ENCODE measurements at places on chromosomes 1 and 21.

GRCh38 chr1:94549706-94550105, 8.1 kb upstream of the F3 start:
- no peak for DNase-seq

DNA sequence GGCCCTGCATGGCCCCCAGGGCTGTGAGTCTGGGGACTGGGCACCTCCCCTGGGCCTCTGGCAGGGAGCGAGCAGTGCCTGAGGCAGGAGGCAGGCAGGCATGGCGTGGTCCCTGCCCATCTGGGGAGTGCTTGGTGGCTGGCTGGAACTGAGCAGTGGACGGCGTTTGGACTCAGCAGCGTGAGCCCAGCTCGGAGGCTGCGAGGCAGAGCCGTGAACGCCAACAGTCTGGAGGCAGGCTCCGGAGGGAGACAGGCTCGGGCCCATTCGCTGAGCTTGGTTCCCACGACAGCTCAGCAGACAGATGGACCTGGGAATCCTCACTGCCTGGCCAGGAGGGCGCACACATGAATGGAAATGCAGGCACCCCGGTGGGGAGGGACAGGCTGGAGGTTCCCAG, 160.7 kb upstream of the POU3F1 start:
- DNase-seq, result no peak

- DNase-seq, result no peak
Observed at GRCh38 chr21:42012344-42012743, 2.2 kb upstream of the ZBTB21 start.

DNA sequence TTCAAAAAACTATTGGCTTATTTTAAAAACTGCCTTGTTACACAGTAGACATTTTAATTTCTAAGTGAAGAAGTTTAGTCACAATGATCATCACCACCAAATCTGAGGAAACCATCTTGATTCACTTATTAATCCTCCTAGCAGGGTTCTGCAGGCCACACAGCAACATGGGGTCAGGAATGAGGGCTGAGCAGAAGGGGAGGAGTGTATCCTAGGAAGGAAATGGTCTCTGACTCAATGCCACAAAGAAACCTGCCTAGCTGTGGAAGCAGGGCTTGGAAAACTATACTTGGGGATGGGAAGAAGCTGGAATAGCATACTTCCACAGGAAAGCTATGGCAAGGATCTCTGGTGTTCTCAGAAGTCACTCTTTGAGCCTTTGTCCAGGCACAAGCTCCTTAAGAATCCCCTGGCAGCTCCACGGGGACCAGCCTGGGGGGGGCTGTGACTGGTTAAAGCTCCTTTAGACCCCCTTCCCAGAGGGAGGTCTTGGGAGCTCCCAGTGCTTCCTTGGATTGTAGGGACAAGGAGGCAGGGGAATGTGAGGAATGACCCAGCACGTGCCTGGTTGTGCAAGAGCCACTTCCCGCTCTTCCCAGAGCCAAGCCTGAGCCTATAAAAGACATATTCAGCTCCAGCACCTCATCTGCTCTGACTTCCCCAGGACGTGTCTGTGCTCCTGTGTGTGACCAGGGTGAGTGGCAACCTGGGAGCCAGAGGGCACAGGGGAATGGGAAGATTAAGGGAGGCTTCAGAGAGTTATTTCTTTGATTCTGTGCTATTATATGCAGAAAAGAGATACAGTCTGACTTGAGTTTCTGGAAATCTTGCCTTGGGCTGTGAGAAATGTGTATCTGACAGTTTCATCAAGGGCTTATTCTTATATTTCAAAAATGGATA, at the start of gene LCE2A:
LCE2A (plus strand) TSS at position 645 of the 900 bp plus-strand sequence. CDS start 557 bp downstream, outside the sequence.
- no peak for DNase-seq

DNA sequence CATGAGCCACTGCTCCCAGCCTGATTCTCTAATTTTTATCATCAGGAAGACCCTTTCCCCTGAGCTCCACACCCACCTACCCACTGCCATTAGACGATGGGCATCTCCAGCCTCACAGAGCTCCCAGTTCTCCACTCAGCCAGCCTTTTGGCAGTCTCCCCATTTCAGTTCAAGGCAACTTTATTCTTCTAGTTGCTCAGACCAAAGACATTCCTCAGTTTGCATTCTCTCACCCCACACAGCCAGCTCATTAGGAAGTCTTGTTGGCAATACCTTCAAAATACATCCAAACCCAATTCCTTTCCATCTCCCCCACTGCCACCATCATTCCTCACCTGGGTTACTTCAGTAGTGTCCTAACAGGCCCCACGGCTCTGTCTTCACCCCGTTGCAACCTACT, 53.4 kb upstream of the COX20 start:
- no peak for DNase-seq

DNA sequence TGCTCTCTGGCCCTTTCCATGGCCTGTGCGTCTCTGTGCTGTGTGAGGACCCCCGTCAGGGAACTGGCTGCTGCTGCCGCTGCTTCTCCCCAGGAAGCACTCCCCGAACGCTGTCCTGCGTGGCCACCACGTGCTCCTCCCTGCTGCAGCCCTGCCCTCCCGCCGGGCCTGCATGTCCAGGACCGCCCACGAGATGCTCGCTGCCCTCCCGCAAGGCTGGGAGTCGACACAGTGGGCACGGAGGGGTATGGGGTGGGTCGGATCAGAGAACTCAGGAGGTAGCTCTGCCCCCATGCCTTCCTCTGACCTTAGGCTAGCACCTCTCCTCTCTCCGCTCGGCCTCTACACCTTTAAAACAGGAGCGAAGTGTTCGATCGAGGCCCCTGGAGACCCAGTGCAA, 171.9 kb upstream of the AJAP1 start:
- DNase-seq, result no peak

- peak; percentile 26 for DNase-seq
Observed at GRCh38 chr1:209585672-209586071, 2.2 kb downstream of the CAMK1G start.

All from NCI-H2029 (cell line).